Hematopoietic multipotent progenitor cell (in vitro differentiated cells): ENCODE measurements at places on chromosomes 2 and 18. TPM values are rescaled to one million over a fixed set of nuclear protein-coding genes. Genes with fewer than 3 reads are reported as not detected.
A peak's percentile ranks its signal among the peaks of the same experiment; 100 is the strongest.

STPG4 gene
- total RNA-seq: not detected

GPR17 gene
- not detected for total RNA-seq

EPG5 gene
- 28.3 TPM for total RNA-seq

DNA sequence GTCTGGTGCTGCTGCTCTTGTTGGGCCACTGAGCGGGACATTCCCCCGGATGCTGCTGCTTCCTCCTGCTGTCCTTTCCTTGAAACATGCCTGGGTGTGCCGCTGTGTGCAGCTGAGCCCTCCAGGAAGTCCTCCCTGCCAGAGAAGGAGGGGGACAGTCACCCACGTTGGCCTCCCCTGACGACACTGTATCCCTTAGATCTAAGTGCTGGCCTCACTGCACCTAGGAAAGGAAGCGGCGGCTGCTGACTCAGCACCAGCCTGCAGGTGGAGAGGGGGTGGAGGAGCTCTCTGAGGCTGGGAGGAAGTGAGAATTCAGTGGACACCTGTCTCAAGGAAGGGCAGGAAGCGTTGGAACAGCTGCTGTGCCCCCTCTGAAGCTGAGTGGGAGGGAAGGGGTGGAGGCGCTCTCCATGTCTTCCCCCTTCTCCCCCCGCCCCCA lies 239.8 kb downstream of the HAUS1 start:
- DNase-seq: peak; percentile 96

GRCh38 chr2:2904721-2905350 lies 472.8 kb downstream of the EIPR1 start:
- DNase-seq: no peak

DNA sequence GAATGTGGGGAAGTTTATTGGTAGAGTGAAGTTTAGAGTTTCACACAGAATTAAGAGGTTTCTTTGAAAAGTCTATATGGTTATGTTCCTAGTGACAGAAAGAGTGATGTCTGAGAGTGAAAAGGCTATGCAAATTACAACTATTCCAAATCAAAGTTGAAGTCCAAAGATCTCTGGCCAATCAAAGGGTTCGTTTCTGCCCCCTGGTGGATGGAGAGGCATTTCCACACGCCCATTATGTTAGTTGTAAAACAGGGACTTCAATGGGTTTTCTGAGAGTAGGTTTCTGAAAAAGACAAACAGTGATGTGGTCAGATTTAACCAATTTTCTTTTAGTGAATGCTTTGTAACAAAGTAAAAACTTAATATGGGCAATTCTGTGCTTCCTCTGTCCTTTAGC lies 441.5 kb upstream of the POU3F3 start:
- peak; percentile 22 for DNase-seq

GRCh38 chr2:25749676-25750075 lies 76.3 kb upstream of the DTNB start:
- no peak for DNase-seq

GRCh38 chr2:238855299-238855698 lies 7.4 kb downstream of the TWIST2 start:
- no peak for DNase-seq

- DNase-seq: no peak
Observed at GRCh38 chr2:42844366-42844765, 52.0 kb upstream of the HAAO start.

DNA sequence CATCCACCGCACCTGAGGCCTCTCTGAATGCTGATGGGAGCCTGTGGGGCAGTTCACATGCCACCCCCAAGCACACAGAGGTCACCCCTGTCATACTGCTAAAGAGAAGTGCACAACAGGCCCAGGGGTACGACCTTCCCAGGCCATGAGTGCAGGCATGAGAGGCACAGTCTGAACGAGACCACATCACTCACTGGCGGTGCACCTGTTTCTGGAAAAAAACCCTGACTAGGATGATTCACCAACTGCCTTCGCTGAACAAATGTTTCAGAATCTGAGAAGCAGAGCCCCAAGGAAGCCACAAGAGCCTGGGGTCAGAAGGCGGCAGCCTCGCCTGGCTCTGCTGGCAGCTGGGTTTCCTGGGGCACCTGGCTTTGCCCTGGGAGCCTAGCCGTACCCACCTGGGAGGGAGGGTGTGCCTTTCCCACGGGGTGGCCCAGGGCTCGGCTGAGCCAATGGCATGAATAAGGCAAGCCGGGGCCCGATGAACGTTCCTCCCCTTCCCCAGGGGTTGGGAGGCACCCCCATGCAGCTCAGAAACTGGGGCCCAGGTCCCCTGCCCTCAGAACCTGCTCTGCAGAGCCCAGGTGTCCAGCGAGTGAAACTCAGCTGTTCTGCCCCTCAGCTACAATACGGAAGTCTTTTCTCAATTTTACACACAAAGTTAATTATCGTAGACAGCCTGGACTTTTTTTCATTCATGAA lies 73.8 kb downstream of the HDAC4 start:
- peak; percentile 53 for DNase-seq

DNA sequence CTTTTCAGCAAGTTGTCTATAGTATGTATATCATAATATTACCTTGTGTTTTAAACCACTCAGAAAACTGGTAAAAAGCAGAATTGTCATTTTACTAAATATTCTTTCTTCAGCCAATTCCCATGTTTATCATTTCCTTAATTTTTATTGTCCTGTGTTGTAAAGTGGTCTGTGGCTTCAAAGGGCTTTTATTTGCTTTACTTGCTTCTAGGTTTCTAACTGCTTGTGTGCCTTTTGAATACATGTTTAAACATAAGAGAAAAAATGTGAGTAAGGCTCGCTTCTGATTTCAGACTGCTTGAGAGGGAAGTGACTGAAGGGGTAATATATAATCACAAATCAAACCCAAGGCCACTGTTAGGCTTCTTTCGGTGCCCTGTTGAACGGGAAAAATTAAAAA lies 407.5 kb upstream of the NRP2 start:
- DNase-seq: no peak
